Smooth muscle cell of bladder (primary cell): ENCODE measurements at places on chromosomes 6 and 20. TPM values are rescaled to one million over a fixed set of nuclear protein-coding genes. Genes with fewer than 3 reads are reported as not detected.

Gene TRIM15
- not detected in 2 replicates for total RNA-seq

Gene FAM83C
- total RNA-seq: not detected in 2 replicates

Gene DEFB127
- total RNA-seq: not detected in 2 replicates

Gene GATA5
- not detected in 2 replicates for total RNA-seq

Gene SDCBP2
- 1.3 and 1.4 TPM in 2 replicates for total RNA-seq

Gene ACTL10
- total RNA-seq: 1.3 and 1.9 TPM in 2 replicates

Gene FOXQ1
- 0.09 and 0.14 TPM in 2 replicates for total RNA-seq

Gene PRND
- 0.14 and 0.18 TPM in 2 replicates for total RNA-seq

Gene PANK2
- 43.9 and 52.4 TPM in 2 replicates for total RNA-seq

Gene LY6G6D
- not detected in 2 replicates for total RNA-seq

Gene ESR1
- total RNA-seq: 0.71 and 0.92 TPM in 2 replicates

Gene ALDH8A1
- total RNA-seq: 0.28 and 0.46 TPM in 2 replicates

Gene SLC35D3
- not detected in 2 replicates for total RNA-seq

Gene DDX43
- 0.55 TPM in 1 of 2 replicates, not detected in the other for total RNA-seq

Gene CNR1
- under 0.01 TPM in 1 of 2 replicates, not detected in the other for total RNA-seq

Gene KHDC1
- 2.6 and 4.4 TPM in 2 replicates for total RNA-seq

Gene MCUR1
- total RNA-seq: 6.7 and 8.4 TPM in 2 replicates

Gene PLCG1
- 51.6 and 60.9 TPM in 2 replicates for total RNA-seq

Gene CPXM1
- total RNA-seq: 0.71 and 1.2 TPM in 2 replicates

Gene RAET1L
- total RNA-seq: not detected in 2 replicates

Gene TGM2
- 114 and 241 TPM in 2 replicates for total RNA-seq

Gene TTK
- 2.8 and 4.0 TPM in 2 replicates for total RNA-seq

Gene PPIL6
- total RNA-seq: 3.0 and 6.9 TPM in 2 replicates

Gene RSPH4A
- total RNA-seq: under 0.01 and 0.09 TPM in 2 replicates
